ENCODE measurements at places on chromosomes 6 and 20. TPM values are rescaled to one million over a fixed set of nuclear protein-coding genes. Genes with fewer than 3 reads are reported as not detected.

DNA sequence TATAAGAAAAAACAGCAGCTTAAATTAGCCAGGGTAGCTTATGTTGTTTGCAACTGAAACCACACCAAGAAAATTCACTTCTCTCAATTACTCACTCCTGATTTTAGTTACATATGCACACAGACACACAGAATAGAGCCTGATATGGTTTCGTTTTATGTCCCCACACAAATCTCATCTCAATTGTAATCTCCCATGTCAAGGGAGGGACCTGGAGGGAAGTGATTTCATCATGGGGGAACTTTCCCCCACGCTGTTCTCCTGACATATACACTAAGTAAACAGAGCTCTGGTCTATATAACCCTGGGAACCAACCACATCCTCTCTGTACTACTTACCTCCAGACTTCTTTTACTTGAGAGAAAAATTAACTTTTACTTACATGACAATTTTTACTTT is 9.8 kb downstream of the OR12D1 start:
- no peak for DNase-seq

DNA sequence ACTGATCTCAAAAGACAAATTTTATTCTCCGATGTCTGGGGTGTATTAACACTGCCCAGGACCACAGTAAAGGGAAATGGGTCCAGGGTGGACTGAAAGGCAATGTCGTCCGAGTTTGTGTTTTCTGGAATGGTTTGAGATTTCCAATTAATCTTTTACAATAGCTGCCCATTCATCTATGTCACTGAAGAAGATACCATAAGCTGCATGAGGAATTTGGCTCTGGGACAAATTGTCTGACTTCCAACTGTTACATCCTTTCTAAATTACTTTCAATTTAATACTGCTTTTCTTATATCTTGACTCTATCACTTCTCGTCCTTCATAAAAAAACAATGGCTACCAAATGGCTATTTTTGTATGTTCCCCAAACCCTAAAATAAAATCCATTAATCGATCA is 130.7 kb upstream of the KCNK16 start:
- no peak for DNase-seq

DNA sequence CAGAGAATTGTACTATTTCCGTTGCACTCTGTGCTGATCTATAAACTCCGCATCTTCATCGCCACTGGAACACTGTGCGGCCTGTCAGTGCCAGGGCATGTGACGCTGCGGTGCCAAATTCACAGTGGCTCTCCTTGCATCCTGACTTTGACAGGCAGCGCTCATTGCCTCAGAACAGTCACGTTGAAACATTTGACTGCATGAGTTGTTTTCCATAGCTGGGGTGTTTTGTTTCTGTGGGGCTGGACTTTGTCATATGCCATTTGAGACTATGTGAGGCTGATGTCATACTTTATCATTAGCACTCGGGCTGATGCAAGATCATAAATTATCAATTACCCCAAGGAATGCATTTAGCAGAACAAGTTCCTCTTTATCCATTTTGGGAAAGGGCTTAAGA is 32.7 kb downstream of the CFAP61 start:
- no peak for DNase-seq

DNA sequence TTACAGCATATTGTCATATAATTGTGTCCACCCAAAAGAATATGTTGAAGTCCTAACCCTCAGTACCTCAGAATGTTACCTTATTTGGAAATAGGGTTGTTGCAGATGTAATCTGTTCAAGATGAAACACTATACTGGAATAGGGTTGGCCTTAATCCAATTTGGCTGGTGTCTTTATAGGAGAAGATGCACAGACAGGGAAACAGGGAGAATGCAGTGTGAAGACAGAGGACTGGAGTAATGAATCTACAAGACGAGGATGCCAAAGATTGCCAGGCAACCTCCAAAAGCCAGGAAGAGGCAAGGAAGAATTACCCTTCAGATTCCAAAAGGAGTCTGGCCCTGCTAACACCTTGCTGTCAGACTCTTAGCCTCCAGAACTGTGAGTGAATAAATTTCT is 482.9 kb downstream of the PTPRT start:
- DNase-seq: no peak

DNA sequence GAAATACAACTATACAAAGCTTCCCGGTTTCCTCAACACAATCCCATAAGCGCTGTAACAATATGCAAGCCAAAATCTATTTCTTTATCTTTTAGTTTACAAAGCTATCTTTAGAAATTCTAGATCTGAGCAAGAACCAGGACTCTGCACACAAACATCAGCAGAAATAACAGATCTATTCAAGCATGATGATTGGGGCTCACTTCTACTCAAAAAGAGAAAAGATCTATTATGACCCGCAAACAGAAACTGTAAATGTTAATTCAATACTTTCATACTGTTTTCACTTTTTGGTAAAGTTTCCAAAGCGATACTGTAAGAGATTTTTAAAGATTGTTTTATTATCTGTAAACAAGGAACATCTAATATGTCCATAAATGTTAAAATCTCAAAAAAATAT is 86.6 kb downstream of the SESN1 start:
- DNase-seq: no peak

- DNase-seq: no peak
Measured at GRCh38 chr6:136958168-136958567, 36.1 kb downstream of the SLC35D3 start.

GRCh38 chr20:21074605-21075336 is 31.4 kb downstream of the LINC00237 start:
- DNase-seq: no peak

GRCh38 chr20:6007094-6007528 is 46.7 kb downstream of the LRRN4 start:
- DNase-seq: no peak

DNA sequence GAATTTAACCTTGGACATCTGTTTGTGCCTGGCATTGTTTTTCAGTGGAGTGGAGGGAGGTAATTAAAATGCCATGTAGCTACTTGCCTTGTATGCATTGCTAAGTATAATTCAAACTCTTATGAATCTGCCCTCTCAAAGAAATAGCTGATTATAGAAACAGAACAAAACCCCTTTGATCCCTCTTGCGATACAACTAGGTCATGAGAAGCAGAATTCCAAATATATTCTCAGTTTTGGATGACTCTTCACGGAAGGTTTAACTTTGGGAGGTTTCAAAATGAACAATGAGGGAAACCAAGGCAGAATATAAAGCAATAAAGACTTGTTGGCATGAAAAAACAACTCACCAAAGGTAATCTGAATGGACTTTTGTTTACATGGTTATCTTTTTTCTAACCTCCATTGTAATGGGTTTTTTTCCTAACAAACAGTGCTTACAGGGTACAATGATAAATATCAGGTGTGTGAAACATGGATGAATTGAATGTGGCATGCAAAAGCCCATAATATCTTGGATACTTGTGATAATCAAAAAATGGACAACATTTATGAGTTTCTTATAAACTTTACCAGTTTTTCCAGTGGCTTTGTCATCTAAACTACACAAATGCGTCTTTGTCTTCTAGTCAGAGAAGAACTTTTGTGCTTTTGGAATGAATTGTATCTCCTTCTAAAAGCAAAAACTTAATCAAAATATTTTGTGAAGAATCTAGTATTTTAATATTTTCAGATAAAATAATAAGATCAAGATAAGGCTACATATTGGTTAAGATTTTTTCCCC is 15.7 kb upstream of the HEY2 start:
- no peak for DNase-seq

DNA sequence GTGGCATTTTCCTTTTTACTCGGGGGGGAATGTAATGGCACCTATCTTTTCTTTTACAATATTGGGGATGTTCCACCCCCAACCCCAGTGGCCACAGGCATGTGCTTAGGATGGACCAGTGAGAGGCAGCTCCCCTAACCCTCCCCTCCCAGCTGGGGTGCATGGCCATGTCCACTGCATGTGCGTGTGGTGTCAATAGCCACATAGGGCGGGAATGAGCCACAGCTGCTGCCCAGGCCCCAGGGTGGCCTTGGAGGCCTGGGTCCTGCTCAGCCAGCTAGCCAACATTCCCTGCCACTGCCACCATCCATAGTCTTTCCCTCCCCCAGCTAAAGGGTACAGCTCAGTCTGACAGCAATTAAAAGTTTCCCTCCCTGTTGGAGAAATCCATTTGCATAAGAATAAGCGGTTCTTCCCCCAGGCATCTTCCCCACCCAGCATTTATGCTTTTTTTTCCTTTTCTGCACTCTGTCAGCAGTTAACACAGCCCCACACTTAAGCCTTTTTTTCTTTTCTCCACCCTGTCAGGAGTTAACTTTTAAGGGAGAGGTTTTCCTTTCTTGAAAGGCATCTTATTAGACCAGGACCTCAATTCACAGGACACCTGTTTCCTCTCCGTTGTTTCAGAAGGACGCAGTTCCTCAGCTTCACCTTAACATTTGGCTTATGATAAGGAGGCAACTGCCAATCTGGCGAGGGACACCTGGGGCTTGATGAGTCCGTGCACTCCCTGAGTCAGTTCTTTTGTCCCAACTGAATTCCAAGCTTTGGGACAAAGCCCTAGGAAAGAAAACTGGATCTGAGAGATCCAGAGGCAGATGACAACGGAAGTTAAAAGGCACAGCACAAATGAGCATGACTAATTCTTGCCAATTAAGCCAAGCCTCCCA is 121.4 kb downstream of the TPBG start:
- no peak for DNase-seq

GRCh38 chr20:13173201-13173600 is 47.9 kb upstream of the ISM1 start:
- DNase-seq: peak; percentile 16

GRCh38 chr6:158472447-158472846 is 87.4 kb upstream of the TMEM181 start:
- DNase-seq: no peak

DNA sequence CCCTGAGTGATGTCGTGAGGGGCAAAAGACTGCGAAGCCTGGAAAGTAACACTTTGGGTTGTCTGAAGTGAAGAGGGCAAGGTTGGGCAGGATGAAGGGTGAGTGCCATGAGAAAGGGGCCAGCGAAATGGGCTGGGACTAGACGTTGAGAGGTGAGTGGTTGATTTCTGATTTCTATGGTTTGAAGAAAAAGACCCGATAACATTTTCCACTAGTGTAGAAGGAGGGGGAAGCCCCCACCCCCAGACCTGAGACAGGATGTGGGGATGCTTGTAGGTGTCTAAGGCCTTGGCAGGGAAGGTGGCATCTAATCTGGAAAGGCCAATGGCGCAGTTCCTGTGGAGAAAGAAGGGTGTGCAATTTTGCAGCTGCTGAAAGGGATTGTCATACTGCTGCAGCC is 25.3 kb upstream of the KIF3B start:
- DNase-seq: no peak

DNA sequence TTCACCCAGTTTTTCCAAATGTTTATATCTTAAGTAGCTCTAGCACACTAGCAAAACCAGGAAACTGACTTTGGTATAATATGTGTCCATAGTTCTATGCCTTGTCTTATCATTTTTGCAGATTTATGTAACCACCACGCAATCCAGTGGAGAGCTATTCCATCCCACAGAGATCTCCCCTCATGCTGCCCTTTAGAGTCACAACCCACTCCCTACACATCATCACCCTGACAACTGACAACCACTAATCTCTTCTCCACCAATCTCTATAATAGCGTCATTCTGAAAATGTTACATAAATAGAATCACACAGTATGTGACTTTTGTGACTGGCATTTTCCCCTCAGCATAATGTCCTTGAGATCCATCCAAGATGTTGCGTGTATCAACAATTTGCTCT is 29.1 kb downstream of the HLA-DRB5 start:
- DNase-seq: no peak

DNA sequence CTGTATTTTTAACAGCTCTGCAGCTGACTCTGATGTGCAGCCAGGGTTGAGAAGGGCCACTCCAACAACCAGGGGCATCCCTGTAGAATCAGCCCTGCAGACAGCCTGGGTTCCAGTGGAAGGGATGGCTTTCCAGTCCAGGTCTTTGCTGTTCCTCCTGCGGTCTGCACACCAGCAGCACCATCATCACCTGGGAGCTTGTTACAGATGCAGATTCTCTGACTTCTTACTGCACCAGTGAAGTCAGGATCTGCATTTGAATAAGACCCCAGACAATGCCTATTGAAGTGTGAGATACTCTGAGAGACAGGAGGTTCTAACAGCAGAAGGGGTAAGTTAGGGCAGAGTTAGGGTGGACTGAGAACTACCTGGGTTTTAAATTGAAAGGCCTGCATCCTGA is 151.3 kb downstream of the F13A1 start:
- no peak for DNase-seq

DNA sequence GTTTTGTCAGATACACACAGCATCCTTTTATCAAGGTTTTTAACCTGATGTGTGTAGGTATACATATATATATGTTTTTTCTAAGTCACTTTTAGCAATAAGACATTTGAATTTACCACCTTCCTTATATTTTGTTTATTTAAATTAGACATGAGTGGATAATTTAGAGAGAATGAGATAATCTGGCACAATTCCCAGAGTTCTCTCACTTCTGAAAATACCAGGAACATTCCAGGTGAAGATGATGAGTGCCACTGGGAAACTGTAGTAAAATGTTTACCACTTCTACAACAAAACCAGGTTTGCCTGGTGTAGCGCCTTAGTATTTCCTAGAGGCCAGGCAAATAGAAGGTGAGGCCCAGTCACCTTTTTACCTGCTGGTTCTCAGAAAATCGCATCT is 189.5 kb downstream of the TMEM242 start:
- DNase-seq: no peak

DNA sequence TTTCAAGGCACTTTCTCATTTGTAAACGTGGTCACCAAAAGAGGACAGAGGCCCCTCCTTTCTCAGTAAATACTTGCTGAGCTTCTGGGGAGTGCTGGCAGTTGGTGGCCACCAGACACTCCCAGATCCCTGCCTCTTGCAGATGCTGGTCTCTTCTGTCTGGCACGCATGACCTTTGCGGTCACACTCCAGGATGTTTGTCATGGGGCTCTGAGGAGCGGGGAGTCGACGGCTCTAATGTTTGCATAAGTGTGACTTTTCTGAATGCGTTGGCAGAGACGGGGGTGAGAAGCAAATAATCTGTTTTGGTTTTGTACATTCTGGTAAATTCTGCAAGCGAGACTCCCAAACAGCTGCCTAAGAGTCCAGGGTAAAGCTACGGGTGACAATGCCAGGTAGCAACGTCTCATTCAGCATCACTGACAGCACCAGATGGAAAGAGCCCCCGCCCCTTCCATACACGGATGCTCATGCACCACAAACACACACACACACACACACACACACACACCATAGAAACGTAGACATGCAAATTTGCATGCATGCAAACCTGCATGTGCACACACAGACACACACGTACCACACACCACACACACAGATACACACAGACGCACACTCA is 101.1 kb downstream of the YTHDF1 start:
- DNase-seq: peak; percentile 28

Gene FOXS1
- not detected for total RNA-seq

Gene MPIG6B
- total RNA-seq: not detected

Gene PXDC1
- 15.0 TPM for total RNA-seq

Gene NCOA5
- total RNA-seq: 34.4 TPM
